ENCODE measurements at places on chromosomes 5 and 9. TPM values are rescaled to one million over a fixed set of nuclear protein-coding genes. Genes with fewer than 3 reads are reported as not detected.

The PTPN3 gene
- 1.1 TPM for total RNA-seq

The SHISAL2B gene
- not detected for total RNA-seq

The RNF180 gene
- 21.4 TPM for total RNA-seq

DNA sequence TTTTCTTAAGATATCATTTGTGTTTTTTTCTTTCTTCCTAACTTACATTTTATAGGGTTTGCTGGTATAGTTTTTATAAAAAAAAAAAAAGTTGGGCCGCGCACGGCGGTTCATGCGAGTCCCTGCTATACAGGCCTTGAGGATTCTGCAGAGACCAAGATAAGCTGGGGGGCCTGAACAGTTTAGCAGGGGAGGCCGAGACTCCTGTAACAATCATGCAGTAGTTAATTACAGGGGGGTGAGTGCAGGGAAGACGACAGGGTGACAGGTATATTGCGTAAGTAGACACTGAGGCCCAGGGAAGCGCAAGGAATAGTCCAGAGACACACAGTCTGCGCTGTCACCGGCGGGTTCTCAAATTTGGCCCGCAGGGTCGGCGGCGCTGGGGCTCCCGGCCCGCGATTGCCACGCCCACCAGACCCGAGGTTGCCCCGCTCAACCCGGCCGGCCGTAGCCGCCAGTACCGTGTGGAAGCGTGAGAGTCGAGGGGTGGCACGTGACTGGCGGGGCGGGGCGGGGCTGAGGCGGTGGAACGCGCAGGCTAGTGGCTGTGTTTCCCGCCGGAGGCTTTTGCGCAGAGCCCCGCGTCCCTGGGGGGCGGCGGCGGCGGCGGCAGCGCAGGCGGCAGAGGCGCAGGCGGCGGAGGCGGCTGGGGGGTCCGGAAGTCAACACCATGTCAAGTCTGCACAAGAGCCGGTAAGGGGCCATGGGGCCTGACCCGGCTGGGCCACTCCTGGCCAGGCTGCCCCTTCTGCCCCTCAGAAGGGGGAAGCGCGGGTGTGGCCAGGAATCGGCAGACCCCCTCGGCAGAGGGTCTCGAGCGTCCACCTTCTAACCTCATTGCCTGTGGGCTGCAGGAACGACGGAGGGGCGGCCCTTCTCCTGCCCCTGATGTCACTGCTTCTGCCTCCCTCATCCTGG, at the start of gene TBC1D13:
Gene TBC1D13 (plus strand): TSS at position 573 of the 921 bp plus-strand sequence. CDS start 101 bp downstream, at position 674.
- peak; percentile 98 for DNase-seq

DNA sequence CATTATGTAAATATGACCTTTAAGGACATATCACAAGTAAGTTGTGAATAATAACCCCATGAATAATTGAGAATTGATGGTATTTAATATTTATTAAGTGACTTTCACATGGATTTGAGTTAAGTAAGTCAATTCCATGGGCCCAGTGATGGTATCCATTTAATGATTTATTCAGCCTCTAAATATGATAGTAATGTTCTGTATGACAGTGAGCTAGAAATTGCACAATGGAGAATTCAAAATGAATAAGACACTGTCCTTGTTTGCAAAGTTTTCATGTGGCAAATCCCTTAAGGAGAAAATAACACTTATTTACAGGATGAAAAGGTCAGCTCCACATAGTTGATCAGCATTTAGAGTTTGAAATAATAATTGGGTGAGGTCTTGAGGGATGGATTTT, 160.7 kb downstream of the PDE4D start:
- no peak for DNase-seq

DNA sequence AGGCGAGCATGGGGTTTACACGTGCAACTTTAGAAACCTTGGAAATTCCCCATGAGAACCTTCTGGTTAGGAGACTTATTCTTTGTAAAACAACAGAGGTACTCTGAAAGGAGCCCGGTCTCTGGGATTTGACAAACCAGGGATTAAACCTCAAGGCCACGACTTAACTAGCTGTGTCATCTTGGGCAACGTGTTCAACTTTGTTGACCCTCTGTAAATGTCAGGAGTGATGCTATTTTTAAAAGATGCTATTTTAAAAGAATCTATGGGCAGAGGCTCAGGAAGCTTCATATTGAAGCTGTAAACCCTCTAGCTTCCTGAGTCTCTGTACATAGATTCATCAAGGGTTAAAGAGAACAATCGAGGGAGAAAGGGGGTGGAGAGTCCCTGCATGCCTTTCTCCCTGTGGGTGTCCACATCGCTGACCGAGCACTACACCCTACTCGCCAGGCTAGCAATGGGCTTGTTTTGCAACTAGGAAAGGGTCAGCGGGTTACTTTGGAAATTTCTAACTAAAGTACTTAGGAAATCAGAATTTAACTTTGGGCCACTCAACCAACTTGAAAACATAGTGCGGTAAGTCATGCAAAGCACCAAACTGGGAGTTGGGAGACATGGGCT, 2.1 kb downstream of the SLC36A2 start:
- DNase-seq: no peak

The CDX1 gene
- not detected for total RNA-seq

The GFRA3 gene
- 8.4 TPM for total RNA-seq

The SAXO1 gene
- total RNA-seq: not detected

The OR13J1 gene
- not detected for total RNA-seq

GRCh38 chr9:89476546-89476945, 21.4 kb downstream of the SEMA4D start:
- no peak for DNase-seq

DNA sequence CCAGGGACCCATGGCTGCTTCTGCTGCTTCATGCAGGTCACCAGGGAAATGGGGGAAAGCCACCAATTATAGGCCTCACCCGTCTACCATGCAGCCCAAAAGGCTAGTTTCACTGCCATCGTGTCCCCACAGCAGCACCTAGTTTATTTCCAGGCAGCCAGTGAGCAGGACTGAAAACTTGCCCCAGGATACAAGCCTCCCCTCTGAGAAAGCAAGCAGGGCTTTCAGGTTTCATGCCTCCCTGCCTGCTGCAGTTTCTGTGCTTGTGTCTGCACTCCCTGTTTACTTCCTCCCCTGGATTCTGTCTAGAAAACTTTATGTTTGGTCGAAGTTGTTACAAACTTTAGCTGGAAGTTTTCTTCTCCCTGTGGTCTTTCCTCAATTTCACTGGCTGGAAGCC, 319.1 kb downstream of the ANXA1 start:
- DNase-seq: no peak

The FOXD1 gene
- total RNA-seq: 15.7 TPM

The JAK2 gene
- total RNA-seq: 33.1 TPM

GRCh38 chr5:56569566-56569965, 245.8 kb upstream of the MAP3K1 start:
- DNase-seq: no peak

The ZNF189 gene
- total RNA-seq: 18.7 TPM

DNA sequence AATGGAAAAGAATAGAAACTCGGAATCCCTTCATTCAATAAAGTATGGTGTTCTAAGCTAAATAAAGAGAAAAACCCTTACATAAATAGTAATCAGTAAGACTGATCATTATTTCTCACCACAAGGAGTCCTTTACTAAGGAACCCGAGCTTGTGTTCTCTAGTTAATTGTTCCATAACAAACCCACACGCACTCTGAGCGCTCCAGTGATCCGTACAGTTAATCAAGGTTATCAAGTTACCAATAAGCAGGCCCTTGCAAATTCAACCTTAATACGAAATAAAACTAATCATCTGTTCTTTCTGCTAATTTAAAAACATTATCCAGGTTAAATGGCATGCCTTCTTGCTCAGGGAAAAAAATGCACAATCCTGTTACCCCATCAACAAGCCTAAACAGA, 224.4 kb downstream of the FRMD3 start:
- no peak for DNase-seq

GRCh38 chr9:120980951-120981350, 54.4 kb upstream of the TRAF1 start:
- no peak for DNase-seq

DNA sequence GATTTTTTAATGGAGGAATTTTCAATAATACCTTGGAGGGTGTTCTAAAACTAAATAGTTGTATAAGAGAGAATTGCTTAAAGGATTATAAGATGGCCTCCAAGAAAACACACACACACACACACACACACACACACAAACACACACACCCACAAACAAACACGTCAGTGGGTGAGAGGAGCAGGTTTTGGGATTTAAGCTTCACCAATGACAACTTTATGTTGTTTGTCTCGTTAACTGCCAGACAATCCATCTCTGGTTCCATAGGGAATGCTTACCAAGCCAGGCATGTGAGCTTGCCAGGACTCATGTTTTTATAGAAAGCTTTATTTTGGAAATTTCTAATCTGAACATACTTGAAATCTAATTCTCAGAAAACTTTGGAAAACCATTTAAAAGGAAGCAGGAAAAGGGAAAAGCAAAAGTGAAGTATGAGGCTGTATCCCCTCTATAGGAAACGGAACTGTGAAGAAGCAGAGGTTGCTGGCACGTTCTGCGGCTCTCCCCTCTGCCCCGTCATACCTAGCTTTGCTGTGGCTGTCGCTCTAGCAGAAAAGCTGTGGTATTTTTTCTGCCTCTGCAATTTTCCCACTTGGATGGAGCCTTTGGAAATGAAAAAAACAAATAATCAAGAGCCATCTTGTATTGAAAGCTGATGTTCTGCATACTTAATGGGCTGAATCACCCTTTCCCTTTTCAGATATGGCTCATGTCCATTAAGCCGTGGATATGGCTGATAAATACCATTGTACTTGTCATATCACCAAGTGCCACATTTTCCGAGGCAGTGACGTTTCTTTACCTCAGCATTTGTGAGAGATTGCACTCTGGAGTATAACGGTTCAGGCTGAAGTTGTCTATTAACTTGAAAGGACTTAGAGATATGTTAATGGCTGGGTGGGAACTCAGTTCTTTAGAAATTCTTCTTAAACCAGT, 112.7 kb downstream of the NTRK2 start:
- DNase-seq: no peak

GRCh38 chr5:105816961-105817360, 1853.8 kb downstream of the EFNA5 start:
- DNase-seq: no peak

The GHR gene
- 6.0 TPM for total RNA-seq

DNA sequence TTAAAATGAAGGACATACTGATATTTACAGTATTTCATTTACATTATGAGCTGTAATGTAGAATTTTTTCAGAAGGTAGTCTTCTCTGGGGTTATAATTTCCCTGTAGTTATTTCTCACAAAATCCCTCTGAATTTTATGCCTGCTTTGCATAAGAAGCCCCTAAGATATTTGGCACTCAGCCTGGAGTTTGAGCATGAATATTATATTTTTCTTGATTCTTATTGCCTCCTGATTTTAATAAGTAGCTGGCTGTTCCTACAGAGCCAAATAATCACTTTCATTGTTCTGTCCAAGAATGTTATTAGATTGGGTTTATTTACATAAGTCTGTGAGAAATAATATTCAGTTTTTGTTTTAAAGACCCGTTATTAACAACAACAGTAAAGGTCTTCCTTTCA, 195.0 kb downstream of the FER start:
- no peak for DNase-seq

- no peak for DNase-seq
These were observed 10.1 kb downstream of the ATG12 start for GRCh38 chr5:115831163-115831768.

The CDK7 gene
- total RNA-seq: 25.9 TPM

The SH3PXD2B gene
- total RNA-seq: 66.5 TPM

- no peak for DNase-seq
These were observed 51.5 kb upstream of the UBAC1 start for GRCh38 chr9:136012651-136013050.

The IFNA10 gene
- not detected for total RNA-seq

GRCh38 chr9:1207686-1208085, 157.5 kb downstream of the DMRT2 start:
- no peak for DNase-seq

DNA sequence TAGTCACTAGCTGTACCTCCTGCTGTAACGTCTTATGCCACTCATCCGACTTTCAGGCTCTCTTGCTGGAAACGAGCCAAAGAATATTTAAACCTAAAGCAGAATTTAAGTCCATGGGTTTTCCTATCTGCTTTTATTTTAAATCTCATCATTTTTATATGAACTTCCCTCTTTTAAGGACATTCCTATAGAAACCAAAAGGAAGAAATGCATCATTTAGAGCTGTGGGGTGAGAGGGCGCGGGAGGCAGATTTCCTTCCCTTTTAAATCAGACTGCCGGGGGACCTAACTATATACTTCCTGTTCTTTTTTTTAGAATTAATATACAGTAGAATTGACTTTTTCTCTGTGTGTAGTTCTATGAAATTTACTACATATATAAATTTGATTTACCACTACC, 468.8 kb downstream of the BNC2 start:
- no peak for DNase-seq

GRCh38 chr5:56545016-56545415, 270.3 kb upstream of the MAP3K1 start:
- DNase-seq: no peak

The SPTLC1 gene
- total RNA-seq: 57.8 TPM

DNA sequence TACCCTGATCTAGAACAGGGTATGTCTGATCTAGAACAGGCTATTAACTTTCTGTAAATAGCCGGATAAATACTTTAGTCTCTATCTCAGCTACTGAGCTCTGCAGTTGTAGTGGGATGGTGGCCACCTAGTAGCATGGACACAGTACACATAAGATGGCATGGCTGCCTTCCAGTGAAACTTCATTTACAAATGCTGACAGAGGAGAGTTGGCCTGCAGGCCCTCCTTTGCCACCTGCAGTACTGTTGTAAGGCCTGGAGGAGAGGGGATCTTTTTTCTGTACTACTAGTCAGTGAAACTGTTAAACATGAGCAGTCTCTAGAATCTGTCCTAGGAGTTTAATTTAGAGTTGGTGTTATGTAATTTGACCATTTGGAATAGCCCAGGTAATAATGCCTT, 86.0 kb downstream of the TRIO start:
- no peak for DNase-seq

The DAB2IP gene
- total RNA-seq: 54.4 TPM

DNA sequence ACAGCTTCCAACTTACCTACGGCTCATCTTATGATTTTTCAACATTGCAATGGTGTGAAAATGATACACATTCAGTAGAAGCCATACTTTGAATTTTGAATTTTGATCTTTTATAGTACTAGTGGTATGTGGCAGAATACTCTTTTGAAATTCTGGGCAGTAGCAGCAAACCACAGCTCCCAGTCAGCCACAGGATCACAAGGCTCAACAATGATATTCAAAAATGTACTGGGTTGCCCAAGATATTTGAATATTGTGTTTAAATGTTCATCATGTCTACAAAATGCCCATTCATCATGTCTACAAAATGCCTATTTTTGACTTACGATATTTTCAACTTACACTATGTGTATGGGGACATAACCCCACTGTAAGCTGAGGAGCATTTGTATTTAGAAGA, 81.3 kb upstream of the PRR16 start:
- DNase-seq: no peak

DNA sequence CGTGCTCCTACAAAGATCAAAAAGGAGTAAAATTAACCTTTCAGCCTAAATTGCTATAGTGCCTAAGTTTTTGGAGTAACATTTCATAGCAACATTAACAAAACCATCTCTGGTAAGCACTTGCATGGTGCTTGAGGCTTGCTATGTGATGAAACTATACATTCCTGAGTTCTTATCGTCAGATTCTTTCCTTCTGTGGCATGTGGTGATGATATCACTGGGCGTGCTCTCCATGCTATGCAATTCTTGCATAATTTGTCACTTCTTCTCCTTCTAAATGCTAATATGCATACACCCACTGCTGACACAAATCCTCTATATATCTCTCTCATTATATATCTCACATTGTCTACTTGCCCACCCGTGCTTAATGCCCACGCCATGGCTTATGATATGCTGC, 2019.9 kb downstream of the MAT2B start:
- no peak for DNase-seq

- DNase-seq: no peak
These were observed 35.5 kb upstream of the FTMT start for GRCh38 chr5:121816164-121816563.

GRCh38 chr5:111618623-111619271, 106.4 kb upstream of the STARD4 start:
- no peak for DNase-seq

GRCh38 chr5:28737682-28738081, 1699.3 kb upstream of the CDH9 start:
- DNase-seq: no peak

All from esophagus muscularis mucosa (tissue), 4 donors.